ENCODE measurements at places on chromosomes 16 and 17.

- DNase-seq: no peak
Observed at GRCh38 chr17:79295307-79295706, 220.7 kb downstream of the ENGASE start.

DNA sequence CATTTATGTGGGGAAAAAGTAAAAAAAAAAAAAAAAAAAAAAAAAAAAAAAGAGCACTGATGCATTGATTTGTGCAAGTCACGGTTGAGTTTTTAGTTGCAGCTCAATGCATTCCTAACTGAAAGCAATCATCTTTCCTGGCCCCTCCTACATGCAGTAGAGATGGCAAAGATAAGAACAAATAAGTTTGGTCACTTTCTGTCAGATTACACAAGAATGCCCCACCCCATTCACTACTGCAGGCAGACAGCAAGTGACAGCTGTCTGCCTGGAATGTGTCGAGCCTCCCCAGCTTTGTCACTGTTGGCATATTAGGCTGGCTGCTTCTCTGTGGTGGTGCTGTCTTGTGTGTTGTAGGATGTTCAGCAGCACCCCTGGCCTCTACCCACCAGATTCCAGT, 243.5 kb downstream of the FOXL1 start:
- DNase-seq: no peak

DNA sequence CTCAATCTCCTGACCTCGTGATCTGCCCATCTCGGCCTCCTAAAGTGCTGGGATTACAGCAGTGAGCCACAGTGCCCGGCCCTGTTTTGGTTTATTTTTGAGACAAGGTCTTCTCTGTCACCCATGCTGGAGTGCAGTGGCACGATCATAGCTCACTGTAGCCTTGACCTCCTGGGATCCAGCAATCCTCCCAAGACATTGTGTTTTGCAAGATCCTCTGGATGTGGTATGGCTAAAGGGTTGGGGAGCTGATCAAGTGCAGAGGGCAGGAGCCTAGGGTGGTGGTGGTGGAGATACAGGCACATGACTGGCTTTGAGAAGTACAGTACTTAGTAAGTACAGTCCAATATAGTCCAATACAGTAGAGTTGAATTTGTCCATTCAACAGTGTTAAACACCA, 16.6 kb upstream of the TNS4 start:
- no peak for DNase-seq

- DNase-seq: no peak
Observed at GRCh38 chr16:19771796-19772195, 53.7 kb downstream of the IQCK start.

- DNase-seq: no peak
Observed at GRCh38 chr16:30677931-30678585, 19.8 kb downstream of the FBRS start.

DNA sequence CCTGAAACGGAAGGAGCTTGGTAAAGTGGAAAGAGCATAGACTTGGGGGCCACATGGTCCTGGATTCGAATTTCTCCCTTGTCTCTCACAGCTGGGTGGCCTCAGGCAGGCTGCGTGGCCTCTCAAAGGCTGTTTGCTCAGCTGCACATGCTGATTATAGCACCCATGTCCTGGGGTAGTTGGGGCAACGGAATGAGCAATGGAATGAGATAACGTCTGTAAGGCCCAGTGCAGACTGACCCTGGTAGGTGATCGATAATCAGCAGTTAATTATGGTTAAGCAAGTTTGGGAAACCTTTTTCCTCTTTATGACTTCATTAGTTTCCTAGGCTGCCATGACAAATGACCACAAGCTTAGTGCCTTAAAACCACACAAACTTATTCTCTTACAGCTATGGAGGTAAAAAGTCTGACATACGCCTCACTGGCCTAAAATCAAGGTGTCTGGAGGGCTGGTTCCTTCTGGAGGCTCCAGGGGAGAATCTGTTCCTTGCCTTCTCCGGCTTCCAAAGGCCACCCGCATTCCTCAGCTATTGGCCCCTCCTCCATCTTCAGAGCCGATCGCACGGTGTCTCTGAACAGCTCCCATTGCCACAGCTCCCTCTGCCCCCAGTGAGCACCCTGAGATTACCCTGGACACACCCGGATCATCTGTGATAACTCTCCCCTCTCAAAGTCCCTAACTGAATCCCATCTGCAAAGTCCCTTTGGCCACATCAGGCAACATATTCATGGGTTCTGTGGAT, 294.9 kb upstream of the FOXF1 start:
- no peak for DNase-seq

DNA sequence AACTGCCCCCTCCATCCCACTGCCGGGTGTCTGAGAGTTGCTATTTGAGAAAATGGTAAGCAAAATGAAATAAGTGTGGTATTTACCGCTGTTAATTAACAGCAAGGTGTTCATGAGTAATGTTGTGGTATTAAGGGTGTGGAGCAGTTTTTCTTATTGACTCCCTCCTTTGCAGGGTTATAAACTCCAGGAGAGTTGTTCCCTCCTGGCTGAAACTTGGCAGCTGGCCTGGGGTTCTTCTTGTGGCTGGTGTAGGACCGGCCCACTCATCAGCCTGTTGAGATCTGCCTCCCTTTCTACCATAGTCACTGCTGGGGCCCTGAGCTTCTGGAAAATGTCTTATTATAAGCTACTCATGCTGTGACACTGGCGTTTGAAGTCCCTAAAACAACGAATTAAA, 128.6 kb downstream of the SOX9 start:
- DNase-seq: no peak

DNA sequence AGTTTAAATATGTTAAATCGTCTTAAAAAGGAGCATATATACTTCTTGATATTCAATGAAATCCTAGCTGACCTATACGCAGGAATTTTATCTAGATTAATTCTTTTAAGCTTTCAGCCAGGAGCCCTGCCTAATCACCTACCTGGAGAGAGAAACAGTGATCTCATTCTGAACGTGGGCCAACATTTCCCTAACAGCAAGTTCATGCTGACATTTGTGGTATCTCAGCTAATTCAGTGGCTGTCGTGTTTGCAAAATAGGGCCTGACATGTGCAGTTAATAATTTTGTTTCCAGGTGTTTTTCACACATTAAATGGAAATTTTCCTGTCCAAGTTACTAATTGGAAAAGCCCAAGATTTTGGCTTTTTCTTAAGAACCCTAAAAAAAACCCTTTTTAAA, 17.4 kb downstream of the KRT24 start:
- DNase-seq: no peak

DNA sequence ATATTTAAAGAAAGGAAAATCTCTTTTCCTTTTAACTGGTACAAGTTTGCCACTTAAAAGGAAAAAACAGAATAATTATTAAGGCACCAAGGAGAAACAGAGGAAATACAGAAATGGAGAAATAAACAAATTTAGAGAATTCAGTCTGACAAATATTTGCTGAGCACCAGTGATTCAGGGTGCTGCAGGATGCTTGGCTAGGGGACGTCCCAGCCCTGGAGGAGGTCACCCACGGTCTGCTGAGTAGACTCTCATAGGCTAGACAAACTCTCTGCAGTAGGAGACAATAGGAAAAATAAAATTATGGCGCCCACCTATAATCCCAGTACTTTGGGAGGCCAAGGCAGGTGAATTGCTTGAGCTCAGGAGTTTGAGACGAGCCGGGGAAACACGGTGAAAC, 15.9 kb downstream of the C1QTNF1 start:
- DNase-seq: no peak

DNA sequence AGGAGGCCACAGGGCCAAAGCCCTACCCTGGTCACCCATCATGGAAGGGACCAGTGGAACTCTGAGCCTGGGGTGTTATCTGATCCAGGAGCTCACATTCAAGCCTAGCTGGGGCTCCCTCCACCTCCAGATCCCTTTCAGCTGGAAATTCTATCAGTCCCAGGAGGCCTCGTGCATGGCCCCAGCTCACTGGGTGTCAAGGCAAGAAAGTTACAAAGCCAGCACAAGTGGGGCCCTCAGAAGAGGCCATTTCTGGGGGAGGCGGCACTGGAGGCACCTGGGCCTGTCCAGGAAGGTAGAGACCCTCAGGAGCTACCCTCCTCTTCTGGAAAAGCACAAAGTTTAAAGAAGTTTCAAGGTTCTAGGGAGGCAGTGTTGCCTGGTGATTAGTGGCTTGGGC, 4.8 kb downstream of the CA7 start:
- DNase-seq: no peak

DNA sequence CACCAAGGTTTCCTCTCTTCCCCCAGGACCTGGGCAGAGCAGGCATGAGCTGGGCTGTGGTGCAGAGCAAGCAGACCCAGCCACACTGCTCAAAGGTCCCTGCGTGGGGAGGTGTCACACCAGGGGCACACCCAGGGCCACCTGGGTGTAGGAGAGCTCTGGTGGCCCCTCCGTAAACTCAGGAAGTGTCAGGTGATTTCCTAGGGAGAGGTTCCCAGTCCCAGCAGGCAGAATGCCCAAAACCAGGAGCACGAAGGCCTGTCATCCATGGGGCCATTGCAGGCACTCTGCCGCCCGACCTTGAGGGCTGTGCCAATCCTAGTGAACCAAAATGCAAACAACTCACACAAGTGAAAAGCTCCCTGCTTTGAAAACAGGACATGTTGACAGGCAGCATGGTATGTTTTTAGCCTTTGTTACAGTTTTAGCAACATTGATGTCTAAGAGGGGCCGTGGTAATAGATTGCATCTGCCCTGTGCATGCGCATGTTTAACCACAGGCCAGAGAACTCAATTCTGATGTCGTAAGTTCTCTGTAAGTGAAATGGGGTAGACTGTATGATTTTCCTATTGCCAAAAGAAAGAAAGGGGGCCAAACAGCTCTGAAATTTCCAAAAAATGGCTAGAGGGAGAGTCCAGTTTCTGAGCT, 21.3 kb downstream of the CIBAR2 start:
- no peak for DNase-seq

DNA sequence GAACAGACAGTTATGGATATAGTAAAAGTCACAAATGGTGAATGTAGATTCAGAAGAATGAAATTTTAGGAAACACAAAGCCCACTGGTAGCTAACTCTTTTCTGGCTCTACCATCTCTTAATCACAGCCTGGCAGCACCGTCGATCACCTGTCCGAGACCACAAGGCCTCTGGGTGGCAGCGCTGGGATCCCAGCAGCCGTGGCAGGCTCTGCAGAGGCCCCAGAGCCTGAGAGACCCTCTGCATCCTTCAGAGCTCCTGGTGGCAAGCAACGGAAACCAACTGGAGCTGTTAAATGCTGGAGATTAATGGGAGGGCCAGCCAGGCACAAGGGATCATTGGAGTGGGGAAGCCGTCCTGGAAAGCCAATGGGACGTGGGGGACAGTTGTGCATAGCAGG, 26.3 kb downstream of the LAT start:
- no peak for DNase-seq

DNA sequence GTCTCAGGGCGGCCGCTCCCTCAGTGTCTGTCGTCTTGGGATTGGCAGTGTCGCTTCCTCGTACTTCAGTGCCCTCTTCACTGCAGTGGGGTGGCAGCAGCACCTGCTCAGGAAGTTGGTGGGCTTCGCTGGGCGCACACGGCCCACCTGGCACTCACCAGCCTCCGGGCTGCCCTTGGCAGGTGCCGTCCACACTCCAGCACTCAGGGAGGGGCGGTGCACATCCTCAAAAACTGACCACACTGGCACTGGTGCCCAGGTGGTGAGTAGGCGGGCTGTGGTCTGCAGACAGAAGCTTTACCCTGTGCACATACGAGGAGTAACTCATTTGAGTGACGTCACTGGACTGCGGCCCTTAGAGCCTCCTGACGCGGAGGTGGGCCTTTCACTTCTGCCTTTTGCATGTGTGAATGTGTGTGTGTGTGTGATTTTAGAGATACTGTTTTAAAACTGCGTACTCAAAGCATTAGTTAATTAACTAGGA, 94.6 kb downstream of the BANP start:
- no peak for DNase-seq

DNA sequence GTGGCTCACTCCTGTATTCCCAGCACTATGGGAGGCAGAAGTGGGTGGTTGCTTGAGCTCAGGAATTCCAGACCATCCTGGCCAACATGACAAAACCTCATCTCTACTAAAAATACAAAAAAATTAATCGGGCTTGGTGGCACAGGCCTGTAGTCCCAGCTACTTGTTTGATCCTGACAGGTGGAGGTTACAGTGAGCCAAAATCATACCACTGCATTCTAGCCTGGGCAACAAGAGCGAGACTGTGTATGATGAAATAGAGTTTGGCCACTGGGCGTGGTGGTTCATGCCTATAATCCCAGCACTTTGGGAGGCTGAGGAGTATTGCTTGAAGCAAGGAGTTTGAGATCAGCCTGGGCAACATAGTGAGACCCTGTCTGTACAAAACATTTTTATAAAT, 173.3 kb downstream of the TANC2 start:
- DNase-seq: no peak

GRCh38 chr17:76088868-76089576, 10.0 kb downstream of the ZACN start:
- no peak for DNase-seq

GRCh38 chr16:89371968-89372634, 118.3 kb downstream of the ANKRD11 start:
- DNase-seq: no peak

GRCh38 chr17:55988861-55989260, 164.4 kb upstream of the ANKFN1 start:
- DNase-seq: no peak

- no peak for DNase-seq
Observed at GRCh38 chr16:82259731-82260130, 89.7 kb upstream of the MPHOSPH6 start.

DNA sequence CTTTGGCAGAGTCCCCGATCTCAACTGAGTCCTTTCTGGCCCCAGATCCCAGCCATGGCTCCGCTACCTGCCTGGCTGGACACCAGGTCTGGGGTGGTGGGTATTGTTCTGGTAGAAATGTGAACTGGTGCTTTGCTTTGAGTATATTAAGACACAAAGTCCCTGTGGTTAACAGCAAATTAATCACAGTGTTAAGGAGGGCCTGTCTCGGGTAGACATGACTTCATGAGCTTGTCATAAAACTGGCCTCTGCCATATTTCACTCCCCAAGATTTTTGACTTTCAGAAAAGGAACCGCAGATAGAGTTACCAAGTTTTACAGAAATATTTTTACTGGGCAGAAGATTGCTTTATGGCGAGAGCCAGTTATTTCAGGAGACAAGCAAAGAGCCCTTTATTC, 19.5 kb downstream of the NKD1 start:
- no peak for DNase-seq

- DNase-seq: no peak
Observed at GRCh38 chr17:40664582-40665333, at the start of gene KRT222. Gene KRT222 (minus strand): TSS chr17:40665177. CDS start chr17:40665099, 78 bp downstream.

- DNase-seq: no peak
Observed at GRCh38 chr17:2982854-2983253, 80.6 kb downstream of the OR1D5 start.

- DNase-seq: peak; percentile 79
Observed at GRCh38 chr16:28879841-28880588, 1.7 kb downstream of the ATP2A1 start.

DNA sequence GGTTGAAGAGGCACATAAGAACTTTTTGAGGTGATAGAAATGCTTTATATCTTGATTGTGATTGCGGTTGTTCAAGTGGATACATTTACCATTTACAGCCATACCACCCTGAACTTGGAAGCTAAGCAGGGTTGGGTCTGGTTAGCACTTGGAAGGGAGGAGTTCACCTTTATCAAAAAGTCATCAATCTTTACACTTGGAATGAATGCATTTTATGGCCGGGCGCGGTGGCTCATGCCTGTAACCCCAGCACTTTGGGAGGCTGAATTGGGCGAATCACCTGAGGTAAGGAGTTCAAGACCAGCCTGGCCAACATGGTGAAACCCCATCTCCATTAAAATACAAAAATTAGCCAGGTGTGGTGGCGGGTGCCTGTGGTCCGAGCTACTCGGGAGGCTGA, 9.5 kb upstream of the GJD3 start:
- no peak for DNase-seq

Measured in stimulated activated CD8-positive, alpha-beta memory T cell treated with anti-CD3 and anti-CD28 coated beads, Interleukin-4, amount 100 ng/mL, for 1 hour (primary cell).